Fibroblast of villous mesenchyme (primary cell): ENCODE measurements at places on chromosomes 16 and 17.

DNA sequence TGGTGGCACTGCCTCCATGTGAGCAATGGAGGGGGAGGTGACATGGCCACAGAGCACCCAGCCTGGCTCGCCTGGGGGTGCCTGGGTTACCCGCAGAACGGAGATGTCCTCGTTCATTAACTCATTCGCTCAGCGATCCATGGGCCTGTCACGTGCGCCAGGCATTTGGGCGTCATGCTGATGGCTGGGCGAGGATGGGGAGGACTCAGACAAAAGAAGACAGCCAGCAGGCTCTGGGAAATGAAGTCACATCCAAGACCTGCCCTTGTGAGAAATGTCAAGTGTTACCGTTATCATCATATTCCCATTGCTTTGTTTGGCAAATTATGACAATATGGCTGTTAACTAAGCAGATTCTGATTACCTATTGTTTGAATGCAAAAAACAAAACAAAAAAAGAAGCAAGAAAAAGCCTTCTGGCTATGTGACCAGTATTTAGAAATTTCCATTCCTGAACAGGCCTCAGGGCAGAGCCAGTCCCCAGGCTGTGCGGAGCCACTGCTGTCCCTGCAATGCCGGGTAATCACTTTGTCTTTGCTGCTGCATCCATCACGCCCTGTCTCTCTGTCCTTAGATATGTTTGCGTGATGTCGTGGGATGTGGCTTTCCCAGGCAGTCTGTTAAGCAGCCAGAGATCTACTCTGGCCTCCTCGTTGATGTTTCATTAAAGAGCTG is 57.9 kb downstream of the CMIP start:
- no peak for DNase-seq

DNA sequence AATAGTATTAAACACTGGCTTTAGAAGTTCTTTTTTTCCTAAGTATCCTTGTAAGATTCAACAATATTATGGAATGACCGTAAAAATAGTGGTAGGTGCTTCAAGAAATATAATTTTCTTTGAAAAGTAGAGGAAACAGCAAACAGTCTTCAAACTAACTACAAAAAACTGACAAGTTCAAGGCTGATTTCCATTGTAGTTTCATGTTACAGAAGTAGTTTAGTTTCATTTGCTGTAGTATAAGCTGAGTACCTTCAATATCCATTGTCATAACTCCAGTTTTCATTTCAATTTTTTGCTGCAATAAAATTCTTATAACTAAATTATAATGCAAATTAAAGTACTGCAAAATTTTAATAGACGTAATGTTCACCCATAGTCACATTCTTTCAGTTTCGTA is 19.3 kb downstream of the PHKB start:
- no peak for DNase-seq

DNA sequence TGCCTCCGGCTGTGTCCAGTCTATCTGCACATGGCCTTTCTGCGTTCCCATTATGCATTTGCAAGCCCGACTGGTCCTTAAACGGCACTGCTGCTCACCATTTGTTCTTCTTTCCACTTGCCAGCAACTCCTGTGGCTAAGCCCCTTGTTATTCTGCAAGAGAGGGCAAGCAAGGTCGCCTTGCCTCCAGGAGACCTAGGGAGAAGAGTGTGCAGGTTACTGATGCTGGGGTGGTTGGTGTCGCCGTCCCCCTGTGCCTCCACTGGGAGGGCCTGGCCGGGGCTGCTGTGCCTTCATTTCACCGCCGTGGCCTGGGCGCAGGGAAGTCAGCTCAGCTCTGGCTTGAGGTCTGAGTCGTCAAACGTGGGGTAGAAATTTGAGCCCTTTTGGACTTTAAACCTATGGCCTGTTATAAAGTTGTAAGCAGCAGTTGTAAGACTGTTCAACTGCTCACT is 12.7 kb downstream of the SLC6A4 start:
- DNase-seq, result no peak

- DNase-seq, result no peak
Measured at GRCh38 chr17:43875476-43876147, 28.6 kb downstream of the CD300LG start.

- no peak for DNase-seq
Measured at GRCh38 chr17:55062921-55063320, 94.4 kb downstream of the STXBP4 start.

- DNase-seq, result no peak
Measured at GRCh38 chr17:79355165-79355564, 255.7 kb downstream of the RBFOX3 start.

DNA sequence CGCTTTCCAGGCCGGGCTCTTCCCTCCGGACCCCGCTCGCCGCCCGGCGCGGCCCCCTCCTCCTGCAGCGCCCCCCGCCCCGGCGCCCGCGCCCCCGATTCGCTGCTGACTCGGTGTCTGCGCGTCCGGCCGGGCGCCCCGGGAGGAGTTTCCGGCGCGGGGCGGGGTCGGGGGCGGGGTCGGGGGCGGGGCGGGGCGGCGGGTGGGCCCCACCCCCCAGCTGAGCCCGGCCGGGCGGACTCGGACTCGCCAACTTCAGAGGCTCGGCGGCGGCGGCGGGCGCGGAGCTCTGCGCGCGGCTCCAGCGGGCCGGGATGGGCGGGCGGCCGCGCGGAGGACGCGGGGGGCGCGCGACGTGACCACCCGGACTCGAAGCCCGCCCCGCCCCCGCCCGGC is at the start of gene METRNL:
Gene METRNL (plus strand): TSS at position 258 of the 396 bp plus-strand sequence. CDS start 207 bp downstream, outside the sequence.
- peak; percentile 71 for DNase-seq

- no peak for DNase-seq
Measured at GRCh38 chr17:8954339-8954738, 11.2 kb downstream of the PIK3R5 start.

DNA sequence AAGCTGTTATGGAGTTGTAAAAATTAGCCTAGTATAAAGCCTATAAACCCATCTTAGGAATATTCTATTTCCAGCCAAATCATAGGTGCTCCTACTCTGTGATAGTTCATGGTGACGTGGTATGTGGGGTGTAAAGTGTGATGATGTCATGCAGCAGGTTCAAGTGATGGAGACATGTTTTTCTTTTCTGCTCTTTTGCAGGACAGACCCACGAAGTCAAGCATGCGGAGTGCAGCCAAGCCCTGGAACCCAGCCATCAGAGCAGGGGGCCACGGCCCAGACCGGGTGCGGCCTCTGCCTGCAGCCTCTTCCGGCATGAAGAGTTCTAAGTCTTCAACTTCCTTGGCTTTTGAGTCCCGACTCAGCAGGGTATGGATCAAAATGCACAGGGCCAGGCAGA is 87.3 kb downstream of the SPECC1 start:
- no peak for DNase-seq

DNA sequence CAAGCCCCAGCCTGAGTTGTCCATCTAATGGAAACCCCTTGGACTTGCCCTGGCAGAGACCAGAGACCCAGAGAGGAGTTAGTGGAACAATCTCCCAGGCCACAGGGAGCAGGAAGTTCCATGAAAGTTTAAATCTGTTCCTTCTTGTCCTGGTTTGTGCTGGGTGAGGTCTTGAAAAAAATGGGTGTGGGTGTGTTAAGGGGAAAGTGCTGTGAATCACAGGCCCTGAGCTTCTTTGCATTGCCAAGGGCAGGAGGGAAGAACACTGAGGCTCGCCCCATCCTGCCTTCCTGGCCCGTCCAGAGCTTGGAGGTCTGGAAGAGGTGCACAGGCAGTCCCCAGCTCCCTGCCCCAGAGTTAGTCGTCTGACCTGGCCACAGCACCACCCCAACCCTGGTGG is 2.3 kb downstream of the ADORA2B start:
- DNase-seq, result peak; percentile 48

DNA sequence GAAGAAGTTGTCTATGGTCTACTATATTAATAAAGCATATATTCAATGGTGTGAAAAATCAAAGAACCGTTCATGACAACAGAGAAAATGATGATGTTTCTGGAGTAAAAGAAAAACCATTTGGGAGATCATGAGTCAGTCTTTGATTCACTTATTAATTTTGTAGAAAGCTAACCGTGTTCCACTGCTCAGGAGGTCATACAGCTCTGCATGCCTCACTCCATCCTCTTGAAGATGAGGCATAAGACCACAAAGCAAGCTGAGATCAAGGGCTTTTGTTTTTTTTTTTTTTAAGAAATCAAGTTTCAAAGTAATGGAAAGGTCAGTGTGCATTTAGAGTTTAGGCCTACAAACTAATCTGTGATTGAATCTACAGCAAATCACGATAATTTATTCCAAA is 206.4 kb downstream of the CEP112 start:
- no peak for DNase-seq

DNA sequence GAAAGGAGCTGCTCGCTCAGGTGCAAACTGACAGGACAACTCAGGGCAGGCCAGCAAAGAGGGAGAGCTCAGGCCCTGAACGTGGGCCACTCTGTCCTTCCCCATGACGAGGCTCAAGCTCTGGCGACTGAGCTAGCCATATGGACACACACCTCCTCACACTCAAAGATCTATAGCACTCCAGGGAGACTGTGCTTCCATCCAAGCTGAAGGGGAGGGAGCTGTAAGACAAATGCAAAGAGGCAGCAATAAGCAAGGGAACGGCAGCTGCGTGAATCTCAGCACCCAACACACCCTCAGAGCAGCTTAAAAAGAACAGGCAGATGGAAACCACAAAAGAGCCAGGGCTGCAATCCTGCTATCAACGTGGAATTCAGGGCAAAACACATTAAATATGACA is 13.5 kb downstream of the NUDT16L1 start:
- no peak for DNase-seq
